ENCODE measurements at places on chromosomes 5 and 9.

DNA sequence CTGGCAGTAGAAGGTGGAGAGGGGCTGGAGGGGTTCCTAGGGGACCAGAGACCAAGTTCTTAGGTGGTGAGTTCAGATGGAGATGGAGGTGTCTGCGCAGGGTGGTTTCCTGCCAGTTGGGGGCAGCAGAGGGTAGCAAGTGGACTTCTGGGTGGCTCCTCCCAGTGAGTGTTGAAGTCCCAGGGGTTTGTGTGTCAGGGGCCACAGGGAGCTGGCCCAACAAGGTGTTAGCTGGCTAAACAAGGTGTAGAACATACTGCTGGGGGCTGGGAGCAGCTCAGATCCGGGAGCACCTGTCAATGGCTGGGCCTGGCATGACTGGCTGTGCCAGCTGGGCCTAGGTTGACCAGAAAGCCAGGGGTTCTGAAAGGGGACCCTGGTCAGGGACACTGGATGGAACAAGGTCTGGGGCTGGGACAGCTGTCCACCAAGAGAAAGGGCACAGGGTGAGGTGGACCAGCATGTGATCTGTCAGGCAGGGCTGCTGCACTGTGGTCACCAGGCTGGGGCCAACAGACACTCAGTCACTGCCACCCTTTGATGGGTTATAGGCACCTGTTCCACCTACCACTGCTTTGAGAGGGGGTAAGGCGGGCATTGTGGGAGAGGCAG is 35.6 kb downstream of the DAB2IP start:
- DNase-seq, result peak; percentile 74

- no peak for DNase-seq
These were observed 5.3 kb downstream of the RALGDS start for GRCh38 chr9:133115604-133116345.

GRCh38 chr9:72812559-72813111 is 140.2 kb downstream of the ALDH1A1 start:
- no peak for DNase-seq

- DNase-seq, result no peak
These were observed 11.6 kb downstream of the C9orf72 start for GRCh38 chr9:27561685-27562084.

DNA sequence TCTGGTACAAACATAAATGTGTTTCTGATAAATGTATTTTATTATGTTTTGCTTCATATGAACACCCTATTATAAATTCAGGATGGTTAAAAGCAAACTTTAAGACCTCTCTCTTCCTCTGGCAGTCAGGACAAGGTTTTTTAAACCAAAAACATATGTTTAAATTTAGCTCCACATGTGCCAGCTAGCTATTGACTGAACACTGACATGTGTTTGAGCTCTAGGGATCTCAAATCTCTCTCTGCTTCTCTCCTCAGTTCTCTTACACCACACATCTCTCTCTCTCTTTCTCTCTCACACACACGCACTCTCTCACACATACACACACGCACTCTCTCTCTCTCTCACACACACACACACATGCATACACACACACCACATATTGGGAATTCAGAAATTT is 150.1 kb upstream of the RFX3 start:
- no peak for DNase-seq

DNA sequence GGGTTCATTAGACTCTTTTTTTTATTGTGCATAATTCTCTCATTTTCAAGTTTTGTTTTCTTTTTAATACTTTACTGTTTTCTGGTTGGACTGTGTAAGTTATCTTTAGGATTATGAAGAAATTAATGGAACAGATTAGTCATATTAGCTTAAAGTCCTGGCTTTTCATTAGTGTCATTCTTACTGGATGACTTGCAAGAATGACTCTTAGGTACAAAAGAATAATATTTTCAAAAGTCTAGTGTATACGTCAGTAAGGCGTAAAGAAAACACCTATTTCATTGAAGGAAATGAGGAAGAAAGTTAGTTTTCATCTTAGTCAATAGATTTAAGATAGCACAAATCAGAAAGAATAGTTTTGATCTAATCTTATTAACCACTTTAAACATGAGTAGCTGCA is 20.4 kb downstream of the UHRF2 start:
- no peak for DNase-seq

DNA sequence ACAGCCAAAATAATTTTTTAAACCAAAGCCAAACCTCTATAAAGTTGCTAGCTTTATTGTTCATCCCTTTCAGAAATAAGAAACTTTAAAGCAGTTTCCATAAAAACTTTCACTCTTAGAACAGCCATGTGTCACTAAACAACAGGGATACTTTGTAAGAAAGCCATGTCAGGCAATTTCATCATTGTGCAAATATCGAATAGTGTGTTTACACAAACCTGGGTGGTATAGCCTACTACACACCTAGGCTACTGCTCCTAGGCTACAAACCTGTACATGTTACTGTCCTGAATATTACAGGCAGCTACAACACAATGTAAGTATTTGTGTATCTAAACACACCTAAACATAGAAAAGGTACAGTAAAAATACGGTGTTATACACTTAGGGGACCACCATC is 59.9 kb downstream of the TLE1 start:
- no peak for DNase-seq

DNA sequence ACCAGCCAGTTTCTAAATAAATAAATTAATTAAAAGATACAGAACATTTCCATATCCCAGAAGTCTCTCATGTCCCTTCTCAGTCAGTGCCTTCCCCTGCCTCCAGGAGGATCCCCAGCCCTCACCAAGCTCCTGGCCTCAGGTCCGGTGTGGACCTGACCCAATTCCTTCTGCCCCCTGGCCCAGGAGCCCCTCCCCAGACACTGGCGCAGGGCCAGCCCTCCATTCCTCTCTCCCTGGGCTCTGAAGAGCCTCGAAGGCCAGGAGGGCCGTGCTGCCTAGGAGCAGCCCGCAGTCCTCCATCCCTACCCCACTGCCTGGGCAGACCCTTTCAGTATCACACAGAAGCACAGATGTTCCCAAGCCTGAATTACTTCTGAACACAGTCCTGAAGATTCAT is 61.8 kb upstream of the BARHL1 start:
- DNase-seq, result no peak

GRCh38 chr5:174533751-174534241 is 190.6 kb upstream of the MSX2 start:
- DNase-seq, result no peak

DNA sequence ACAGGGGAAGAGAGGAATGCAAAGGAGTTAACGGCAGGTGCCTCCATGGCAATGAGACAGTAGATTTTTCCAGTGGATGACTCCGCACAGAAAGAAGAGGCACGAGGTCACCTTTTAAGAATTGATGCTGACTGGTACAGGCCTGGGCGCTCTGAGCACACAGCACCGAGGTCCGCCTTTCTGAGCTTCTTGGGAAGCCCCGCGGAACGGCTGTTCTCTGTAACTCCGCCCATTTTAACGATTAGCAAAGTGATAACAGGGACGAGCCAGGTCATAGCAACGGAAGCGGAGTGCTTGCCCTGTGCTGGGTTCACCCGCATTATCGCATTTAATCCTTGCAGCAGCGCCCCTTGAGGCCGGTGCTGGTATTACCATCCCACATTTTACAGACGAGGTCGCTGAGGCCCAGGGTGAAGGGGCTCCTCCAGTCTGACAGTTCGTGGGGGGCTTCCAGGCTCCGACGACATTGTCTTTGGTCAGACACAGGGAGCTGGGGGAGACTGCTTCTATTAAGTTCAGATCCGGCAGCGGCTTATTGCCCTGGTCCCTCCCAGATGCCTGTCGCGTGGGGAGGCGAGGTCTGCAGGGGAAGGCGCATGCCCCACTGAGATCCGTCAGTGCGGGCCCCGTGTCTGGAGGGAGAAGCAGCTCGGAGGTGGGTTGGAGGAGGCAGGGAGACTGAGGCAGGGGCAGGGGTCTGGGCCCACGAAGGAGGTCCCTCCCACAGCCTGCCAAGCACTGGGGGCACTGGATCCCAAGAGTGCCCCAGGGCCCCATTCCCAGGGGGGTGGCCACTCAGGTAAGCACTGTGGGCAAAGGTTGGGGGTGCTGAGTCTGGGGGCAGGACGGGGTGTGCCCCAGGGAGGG is 22.3 kb upstream of the HMCN2 start:
- DNase-seq, result peak; percentile 87

GRCh38 chr5:140556438-140556837 is 835 bp downstream of the SRA1 start:
- DNase-seq, result no peak

DNA sequence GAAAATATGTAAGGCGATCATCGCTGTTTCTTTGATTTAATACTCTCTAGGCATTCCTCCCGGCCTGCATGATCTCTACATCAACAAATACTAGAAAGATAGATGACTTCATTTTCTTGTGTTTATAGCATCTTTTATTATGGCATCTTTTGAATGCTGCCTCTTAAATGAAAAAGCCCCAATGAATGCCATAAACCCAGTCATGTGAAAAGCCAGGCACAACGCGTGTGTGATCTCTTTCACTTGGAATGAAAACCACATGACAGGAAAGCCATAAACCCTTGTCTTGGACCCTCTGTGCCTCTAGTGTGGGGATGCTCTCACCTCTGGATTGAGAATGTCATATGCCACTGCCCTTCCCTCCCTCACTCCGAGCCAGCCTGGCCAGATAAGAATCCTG is 476.2 kb downstream of the SEMA5A start:
- no peak for DNase-seq

DNA sequence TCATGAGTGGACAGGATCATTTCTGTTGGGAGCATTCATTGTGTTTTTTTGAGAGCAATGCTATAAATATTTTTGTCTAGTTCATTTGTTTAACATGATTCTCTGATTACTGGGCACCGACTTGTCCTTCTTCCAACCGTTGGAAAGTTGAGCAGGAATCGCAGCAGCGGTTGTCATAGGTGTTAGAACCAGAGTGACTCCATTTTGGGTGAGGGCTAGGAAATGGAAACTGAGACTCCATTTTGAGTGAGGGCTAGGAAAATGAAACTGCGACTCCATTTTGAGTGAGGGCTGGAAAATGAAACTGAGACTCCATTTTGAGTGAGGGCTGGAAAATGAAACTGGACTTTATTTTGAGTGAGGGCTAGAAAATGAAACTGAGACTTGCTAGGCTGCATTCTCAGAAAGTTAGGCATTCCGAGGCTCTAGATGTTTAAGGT is 100.6 kb downstream of the ICE1 start:
- DNase-seq, result peak; percentile 52

- DNase-seq, result no peak
These were observed 97.2 kb downstream of the ROR2 start for GRCh38 chr9:91852801-91853347.

DNA sequence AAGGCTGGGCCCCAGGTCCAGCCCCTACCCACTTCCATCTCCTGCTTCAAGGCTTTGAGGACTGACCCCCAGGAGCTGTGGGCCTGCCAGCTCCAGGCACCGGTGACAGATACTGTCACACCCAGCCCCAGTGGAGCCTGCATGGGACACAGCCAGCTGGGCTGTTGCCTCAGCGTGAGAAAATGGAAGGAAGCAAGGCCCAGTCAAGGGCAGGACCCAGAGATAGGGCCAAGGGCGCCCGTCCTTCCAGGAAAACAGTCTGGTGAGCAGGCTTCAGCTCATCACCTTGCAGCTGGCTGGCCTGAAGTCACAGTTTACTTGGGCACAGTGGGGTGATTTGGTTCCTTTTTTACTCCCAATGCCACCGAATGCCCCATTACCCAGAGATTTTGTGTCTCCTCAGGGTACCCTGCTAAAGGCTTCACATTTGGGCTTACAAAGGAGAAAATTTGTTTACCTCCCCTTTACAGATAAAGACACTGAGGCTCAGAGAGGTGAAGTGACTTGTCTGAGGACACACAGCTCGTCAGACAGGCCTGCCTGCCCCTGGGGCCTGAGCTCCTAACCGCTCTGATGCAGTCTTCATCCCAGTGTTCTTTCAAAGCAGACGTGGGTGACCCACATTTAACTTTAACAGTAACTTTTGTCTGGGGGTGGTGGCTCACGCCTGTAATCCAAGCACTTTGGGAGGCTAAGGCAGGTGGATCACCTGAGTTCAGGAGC is 21.5 kb upstream of the WDR38 start:
- DNase-seq, result no peak

DNA sequence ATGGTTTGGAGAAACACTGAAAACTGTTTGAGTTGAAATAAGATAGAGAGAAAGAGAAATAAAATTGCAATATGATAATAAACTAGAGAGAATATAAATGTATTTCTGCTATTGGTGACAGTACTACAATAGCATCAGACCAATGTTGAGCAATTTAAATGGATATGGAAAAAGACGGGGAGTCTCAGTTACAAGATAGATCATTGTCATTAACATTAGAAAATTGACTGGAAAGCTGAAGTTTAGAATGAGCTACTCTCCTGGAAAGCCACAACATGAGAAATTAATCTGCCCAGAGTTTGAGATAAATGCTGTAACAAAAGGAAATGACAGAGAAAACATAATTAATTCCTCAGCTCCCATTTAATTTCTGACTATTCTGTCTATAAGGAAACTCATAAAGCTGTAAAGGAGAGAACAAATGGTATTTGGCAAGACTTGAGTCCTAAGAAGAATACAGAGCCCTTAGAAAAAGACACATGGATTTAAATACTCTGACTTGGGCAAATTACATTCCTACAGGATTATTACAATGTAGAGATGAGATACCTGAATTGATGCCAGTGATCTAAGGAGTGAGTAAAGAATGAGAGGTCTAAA is 624.5 kb upstream of the CHD1 start:
- no peak for DNase-seq

- no peak for DNase-seq
These were observed 31.1 kb upstream of the BNC2 start for GRCh38 chr9:16901590-16901989.

DNA sequence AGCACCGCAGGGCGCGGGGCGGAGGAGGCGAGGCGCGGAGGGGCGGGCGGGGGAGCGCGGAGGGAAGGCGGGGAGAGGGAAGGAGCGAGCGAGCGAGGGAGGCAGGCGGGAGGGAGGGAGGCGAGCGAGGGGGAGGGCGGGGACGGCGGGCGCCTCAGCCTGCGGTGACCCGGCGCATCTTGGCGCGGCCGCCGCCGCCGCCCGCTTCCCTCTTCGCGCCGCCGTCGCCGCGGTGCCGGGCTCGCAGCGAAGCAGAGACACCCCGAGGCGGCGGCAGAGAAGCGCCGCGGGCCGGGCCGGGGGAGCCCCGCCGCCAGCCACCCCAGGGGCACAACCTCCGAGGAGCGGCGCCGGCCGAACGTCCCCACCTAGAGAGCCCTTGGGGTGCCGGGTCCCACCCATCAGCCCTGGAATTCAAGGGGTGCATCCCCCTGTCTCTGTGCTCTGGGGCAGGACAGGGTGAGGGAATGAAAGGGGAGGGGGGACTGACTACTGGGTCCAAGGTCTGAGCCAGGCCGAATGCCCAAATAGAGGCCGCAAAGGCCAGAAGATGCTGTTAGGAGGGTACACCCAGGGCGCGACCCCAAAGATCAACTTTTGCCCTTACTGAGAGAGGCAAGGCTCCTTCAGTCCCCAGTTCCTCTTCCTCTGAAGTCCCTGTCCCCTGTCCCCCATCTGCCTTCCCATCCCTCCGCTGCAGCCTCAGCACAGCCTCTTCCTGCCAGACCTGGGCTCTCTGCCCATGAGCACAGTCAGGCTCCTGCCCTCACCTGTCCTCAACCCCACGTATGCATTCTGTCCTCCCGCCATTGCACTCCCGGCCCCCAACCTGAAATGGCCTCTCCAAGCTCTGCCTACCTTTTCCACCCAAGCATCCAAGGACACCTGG is at the start of gene ADAMTS2:
TSS of gene ADAMTS2 (minus strand) at position 29 of the 889 bp plus-strand sequence. CDS start 133 bp downstream, outside the sequence.
- no peak for DNase-seq

- DNase-seq, result peak; percentile 61
These were observed 18.3 kb upstream of the NEK6 start for GRCh38 chr9:124239249-124240073.
